ENCODE measurements at places on chromosomes 13 and 19.

DNA sequence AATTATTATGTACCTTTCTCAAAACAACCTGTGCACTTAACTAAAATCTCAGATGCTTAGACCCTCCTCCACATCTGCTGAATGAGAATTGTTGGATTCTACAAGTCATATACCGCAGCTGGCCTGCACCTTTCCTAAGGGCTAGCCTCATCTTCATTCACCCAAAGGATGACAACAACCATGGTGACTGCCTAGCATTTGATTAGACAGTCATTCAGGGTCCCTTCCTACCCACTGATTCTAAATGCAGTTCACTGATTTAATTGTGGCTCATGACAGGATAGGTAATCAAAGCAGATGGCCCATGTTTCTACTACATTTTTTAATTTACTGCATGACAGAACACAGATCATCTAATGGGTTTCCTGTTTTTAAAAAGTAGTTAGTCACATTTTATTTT, 551.9 kb upstream of the SLC10A2 start:
- DNase-seq: no peak

- DNase-seq: no peak
These were observed 42.1 kb downstream of the PTPRS start for GRCh38 chr19:5298471-5298901.

DNA sequence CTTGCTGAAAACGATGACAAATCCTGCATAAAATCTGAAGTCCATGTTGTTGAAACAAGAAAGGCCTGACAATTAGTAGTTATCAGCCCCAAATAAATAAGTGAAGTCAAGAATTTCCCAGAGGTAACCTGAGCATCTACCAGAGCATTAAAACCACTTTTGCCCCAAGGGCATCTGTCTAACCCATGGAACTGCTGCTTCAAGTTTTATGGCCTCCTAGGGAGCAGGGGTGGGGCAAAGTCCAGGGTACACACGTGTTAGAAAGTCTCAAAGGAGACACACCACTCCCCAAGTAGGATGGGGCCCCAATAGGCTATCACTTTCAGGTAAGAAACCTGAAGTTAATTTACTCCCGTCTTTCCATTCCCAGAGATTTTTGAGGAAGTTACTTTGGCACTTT, 81.1 kb downstream of the CACNA1A start:
- no peak for DNase-seq

DNA sequence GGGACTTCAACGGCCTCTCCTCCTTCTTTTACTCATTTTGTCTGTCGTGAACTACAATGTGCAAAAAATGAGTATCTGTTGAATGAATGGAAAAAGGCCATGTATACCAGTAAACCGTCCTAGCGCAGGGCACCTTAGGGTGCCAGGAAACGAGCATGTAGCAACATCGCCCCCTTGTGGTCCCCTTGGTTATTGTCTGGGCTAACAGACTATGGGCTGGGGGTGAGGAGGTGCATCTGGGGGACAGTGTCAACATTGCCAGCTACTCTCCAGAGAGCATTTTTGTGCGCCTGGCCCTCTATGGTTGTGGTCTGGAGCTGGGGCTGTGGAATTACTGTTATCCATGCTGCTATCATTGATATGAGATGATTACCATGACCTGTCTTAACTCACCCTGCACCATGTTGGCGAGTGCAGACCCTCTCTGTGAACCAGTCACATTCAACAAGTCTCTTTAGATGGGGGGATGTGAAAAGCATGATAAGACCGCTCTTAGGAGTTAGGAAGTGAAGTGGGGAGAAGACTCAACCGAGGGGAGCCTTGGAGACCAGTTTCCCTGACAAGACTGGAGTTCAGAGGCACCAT, 22.8 kb upstream of the SIGLEC11 start:
- DNase-seq: peak; percentile 29

DNA sequence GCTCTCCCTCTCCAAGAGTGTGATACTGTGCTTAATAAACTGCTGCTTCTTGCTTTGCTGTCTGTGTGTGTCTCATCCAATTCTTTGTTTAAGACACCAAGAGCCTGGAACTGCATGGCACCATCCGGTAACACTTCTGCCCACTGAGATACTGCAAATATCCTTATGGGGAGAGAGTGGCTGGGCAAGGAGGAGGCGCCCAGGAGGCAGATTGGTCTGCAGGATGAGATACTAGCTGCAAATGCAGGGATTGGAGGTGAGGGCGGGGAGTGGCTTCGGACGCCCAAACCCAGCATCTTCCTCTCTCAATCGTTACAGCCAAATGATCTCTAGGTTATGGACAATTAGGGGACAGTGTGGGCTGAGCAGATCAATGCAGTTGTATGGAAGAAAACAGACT, 1.7 kb upstream of the SIGLEC7 start:
- DNase-seq: no peak

DNA sequence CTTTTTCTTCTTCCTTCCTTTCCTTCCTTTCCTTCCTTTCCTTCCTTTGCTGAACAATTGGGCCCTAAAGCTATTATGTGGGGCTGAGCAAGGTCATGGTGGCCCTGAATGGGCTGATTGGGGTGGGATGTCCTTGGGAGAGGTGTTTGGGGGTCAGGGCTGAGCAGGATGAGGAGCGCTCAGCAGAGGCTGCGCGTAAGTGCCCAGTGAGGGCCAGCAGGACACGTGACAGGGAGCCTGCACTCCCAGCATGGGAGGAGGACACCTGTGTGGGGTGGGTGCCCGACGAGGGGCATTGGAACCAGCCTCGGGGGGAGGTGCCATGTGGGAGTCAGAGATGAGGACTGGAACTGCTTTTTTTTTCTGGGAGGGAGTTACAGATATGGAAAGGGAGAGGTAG, 5.4 kb upstream of the LGALS7 start:
- no peak for DNase-seq

DNA sequence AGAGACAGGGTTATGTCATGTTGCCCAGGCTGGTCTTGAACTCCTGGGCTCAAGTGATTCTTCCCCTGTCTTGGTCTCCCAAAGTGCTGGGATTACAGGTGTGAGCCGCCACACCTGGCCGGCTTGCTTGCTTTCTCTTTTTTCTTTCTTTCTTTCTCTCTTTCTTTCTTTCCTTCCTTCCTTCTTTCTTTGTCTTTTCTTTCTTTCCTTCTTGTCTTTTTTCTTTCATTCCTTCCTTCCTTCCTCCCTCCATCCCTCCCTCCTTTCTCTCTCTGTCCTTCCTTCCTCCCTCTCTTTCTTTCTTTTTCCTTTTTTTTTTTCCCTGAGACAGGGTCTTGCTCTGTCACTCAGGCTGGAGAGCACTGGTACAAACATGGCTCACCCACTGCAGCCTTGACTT, 6.8 kb upstream of the BTBD2 start:
- DNase-seq: no peak

DNA sequence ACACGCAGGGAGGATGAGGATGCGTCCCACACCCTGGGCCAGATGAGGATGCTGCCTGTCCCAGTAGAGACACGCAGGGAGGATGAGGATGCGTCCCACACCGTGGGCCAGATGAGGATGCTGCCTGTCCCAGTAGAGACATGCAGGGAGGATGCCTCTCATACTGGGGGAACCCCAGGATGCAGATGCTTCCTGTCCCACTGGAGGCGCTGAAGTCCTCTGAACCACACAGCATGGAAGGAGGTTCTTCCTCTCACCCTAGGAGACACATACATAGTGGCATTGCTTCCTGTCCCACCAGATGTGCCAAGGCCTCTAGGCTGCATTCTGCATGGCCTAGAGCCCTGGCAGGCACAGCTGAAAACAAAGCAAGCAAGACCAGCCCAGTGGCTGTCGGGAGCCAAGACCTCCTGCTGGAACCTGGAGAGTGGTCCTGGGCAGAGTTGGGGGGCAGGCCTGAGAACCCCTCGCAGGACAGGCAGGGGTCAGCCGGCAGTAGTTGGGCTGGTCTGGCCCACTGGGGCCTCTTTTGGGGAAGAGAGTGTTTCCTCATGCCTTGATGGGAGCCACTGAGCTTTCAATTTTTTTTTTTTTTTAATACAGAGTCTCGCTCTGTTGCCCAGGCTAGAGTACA, 4.3 kb downstream of the HPN start:
- DNase-seq: peak; percentile 40

DNA sequence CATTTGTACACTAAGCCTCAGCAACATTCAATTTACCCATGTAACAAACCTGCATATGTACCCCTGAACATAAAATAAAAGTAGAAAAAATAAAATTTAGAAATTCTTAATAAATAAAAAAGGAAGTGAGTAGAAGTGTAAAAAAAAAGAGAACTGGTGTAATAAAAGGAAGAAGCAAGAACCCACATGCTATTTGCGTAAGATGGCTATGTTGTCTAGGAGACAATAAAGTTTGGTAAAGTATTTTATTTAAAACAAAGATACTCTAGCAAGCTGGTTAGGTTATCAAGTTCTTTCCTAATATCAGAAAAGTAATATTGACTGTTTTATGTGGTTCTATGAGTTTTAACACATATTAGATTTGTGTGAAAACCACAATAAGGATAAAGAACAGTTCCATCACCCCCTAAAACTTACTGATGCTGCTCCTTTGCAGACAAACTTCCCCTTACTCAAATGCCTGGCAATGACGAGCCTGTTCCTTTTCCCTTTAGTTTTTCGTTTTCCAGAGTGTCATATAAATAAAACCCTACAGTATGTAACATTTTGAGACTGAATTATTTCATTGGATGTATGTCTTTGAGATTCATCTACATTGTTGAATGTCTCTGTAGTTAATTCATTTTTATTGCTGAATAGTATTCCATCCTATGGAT, 98.9 kb downstream of the TNFSF13B start:
- no peak for DNase-seq

GRCh38 chr13:34416971-34417380, 525.1 kb upstream of the NBEA start:
- peak; percentile 88 for DNase-seq

GRCh38 chr19:14507704-14508542, 10.3 kb downstream of the DNAJB1 start:
- peak; percentile 67 for DNase-seq

DNA sequence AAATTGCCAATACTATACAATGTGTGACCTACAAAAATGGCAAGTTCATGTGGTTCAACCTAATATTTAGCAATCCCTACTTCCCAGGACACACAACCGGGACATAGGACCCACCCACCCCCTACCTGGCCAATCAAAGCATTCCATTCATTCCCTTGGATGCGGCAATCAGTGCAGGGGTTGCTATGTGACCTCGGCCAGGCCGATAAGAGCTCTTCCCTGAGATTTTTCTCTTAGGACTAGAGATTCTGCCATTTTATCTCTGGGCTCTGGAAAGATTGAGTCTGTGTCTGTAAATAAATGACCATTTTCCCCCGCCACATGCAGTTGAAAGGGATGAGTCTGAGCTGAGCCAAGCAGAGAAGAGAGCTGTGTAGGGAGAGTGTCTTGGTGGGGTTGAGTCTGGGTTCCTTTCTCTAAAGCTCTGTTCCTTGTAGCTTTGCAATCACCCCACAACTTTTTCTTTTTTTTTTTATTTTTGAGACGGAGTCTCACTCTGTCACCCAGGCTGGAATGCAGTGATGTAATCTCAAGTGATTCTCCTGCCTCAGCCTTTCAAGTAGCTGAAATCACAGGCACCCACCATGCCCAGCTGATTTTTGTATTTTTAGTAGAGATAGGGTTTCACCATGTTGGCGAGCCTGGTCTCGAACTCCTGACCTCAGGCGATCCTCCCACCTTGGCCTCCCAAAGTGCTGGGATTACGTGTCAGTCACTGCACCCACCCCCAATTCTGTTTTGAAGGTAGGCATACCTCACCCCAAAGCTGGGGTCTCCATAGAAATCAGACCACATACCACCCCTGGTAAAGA, 7.4 kb downstream of the IFNL1 start:
- DNase-seq: no peak

DNA sequence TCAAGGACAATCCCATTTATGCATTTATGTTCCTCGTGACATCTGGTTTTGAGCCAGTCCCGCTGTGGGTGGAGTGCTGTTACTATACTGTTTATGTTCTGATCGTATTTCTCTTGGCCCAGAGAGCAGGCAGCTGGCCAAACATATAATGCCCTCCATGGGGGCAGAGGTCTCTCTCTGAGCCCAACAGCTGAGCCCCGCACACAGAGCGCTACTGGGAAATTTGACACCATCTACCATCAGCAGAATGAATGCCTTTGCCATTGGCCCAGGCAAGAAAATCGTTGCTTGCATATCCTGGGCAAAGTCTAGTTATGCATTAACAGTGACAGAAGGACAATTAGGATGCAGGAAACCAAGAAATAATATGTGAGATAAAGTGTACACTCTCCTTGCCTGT, 126.8 kb upstream of the CACNA1A start:
- DNase-seq: peak; percentile 21

GRCh38 chr13:50711131-50711815, 132.2 kb downstream of the DLEU7 start:
- DNase-seq: no peak

GRCh38 chr13:74243637-74244526, 109.7 kb upstream of the KLF12 start:
- peak; percentile 67 for DNase-seq

DNA sequence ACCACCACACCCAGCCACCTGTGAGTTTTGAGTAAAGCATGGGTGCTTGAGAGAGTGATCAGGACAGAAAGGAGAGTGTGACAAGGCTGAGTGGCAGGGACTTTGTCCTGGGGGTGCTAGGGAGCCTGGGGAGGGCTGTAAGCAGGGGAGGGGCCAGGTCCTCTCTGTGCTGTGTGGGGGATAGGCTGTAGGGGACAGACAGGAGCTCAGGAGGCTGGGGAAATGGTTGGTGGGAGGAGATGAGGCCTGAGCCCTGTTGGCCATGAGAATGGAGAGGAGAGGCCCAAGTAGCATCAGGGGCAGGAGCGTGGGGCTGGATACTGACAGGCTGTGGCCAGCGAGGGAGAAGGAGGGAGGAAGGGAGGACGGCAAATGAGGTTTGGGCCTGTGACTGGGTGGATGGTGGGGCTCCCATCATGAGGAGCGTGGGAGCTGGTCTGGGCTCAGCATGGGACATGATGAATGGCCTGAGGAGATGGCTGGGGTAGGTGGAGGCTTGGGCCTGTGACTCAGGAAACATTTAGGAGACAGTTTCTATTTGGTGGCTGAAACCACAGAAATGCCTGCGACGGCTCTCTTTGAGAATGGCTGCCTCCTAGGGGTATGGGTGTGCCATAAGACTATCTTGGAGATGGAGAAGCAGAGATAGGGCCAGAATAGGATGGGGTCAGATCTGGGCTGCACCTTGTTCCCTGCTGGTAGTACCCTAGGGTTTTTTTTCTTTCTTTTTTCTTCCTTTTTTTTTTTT, 25.0 kb downstream of the GRIN2D start:
- no peak for DNase-seq

DNA sequence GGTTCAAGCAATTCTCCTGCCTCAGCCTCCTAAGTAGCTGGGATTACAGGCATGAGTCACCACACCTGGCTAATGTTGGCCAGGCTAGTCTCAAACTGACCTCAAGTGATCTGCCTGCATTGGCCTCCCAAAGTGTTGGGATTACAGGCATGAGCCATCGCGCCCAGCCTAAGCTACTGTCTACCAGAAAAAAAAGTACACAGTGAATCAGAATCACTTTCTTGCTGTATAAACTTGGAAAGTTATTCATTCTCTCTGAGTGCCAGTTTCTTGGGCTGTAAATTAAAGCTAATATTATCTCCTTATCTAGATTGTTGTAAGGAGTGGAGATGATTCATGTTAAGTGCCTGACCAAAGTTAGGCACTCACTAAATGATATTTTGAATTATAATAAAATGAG, 242.8 kb downstream of the ENOX1 start:
- peak; percentile 70 for DNase-seq

GRCh38 chr13:20090349-20090748, 70.5 kb downstream of the GJA3 start:
- DNase-seq: no peak

GRCh38 chr13:107801621-107802020, 413.7 kb downstream of the LIG4 start:
- no peak for DNase-seq

GRCh38 chr19:55621673-55622231, 2.6 kb downstream of the ZNF784 start:
- no peak for DNase-seq

- DNase-seq: peak; percentile 24
These were observed 36.7 kb upstream of the CD177 start for GRCh38 chr19:43316591-43317319.
